ENCODE measurements at places on chromosomes 13 and 19.

DNA sequence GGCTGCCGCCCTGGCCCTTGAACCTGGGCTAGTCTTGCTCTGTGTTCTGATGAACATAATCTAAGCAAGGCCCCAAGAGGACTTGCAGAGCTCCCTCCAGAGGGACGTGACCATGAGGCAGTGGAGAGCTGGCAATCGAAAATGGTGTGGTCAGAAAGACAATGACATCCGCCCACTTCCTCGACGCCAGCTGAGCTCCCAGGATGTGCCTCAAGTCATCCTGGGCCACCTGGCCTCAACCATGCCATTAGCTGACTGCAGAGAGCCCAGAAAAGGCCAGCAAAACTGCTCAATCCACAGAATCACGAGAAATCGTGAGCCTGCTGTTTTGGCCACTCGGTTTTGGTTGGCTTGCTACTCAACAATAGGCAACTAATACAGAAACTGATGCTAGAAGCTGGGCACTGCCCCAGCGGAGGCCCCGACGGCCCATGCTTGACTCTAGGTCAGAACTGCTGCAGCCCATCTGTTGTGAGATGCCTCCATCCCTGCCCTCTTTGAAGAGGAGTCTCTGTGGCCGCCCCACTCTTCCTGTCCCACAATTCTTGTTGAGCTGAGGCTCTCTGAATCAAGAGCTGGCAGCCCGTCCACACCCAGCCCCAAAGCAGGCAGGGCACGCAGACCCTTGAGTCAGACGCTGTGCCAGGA, 53.3 kb downstream of the STK24 start:
- no peak for DNase-seq

DNA sequence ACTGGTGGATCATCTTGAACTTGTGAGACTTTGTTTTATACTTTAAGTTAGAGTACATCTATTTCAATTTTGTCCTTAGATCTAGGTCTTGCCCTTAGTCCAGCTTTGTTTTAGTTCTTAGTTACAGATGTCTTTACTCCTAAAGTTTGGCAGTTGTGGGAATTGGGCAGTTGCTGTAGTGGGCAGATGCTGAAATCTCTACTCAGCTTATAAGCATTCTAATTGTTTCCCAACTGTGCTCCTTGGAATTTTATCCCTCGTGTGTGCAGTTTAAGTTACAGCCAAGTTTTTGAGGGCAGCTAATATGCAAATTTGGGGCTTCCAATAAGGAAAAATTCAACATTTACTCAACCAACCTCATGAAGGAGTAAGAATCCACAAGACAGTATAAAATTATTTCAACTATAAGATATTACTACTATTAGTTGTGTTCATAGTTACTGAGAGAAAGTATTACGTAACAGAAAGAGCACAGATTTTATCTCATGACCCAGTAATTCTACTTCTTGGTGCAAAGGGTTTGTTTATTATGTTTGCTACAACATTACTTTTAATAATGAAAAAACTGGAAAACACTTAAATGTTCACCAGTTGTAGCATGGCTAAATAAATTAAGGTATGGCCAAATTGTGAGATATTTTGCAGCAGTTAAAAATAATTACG, 32.9 kb downstream of the CCDC122 start:
- no peak for DNase-seq

DNA sequence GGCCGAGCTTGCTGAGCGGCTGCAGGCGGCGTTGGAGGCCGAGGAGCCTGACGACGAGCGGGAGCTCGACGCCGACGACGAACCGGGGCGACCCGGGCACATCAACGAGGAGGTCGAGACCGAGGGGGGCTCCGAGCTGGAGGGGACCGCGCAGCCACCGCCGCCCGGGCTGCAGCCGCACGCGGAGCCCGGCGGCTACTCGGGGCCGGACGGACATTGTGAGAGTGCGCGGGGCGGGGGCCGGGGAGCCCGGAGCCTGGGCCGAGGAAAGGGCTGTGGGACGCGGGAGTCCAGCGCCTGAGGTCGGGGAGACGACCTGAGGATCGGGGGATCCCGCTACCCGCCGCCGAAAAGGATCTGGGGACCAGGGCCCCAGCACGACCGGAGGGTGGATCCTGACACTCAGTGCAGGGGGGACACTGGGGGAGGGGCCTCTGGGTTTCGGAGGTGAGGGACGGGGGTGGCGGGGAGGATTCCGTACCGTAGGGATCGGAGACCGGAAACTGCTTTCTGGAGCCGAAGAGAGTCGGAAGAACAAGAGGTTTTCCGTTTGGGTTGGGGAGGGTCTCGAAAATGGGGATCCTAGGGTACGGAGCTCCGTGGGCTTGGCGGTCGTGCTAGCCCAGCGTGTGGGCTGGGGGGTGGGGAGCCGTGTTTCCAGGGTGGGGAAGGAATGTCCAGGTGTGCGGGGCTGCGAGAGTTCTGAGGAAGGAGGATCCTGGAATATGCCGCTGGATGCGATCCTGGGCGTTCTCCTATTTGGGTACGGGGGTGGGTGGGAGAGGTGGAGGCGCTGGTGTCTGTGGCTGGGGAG, 616 bp downstream of the HNRNPUL1 start:
- DNase-seq: no peak

DNA sequence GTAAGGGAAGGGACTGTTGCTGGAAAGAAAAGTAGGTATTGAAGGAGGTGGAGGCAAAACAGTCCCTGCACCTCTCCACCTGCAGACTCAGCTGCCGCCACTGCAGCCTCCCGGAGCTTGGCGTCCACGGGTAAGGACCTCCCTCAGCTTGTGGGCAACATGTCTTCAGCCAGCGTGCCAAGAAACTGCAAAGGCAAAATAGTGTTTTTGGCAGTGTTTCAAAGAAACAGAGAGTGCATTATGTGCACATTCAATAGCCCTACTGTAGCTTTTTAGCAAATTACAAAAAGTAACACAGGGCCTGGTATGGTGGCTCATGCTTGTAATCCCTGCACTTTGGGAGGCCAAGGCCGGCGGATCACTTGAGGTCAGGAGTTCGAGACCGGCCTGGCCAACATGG, 57.4 kb downstream of the ATP11A start:
- DNase-seq: no peak

DNA sequence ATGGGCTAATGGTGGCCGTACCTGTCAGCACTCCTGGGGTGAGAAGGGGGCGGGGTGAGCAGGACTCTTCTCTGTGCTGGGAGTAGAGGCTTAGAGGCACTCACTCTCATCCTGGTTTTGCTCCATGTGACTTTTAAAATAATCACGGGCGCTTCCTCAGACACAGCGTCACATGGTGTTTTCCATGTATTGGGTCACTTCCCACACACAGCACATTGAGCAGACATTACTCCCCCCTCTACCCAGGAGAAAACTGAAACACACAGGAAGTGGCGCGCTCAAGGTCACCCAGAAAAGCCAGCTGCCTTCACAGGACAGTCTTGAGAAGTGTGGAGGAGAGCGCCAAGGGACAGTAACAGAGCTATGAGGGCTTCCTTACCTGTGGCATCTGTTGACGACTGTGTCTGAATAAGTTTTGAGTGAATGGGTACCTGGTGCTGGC, 23.2 kb downstream of the SPATA13 start:
- no peak for DNase-seq

DNA sequence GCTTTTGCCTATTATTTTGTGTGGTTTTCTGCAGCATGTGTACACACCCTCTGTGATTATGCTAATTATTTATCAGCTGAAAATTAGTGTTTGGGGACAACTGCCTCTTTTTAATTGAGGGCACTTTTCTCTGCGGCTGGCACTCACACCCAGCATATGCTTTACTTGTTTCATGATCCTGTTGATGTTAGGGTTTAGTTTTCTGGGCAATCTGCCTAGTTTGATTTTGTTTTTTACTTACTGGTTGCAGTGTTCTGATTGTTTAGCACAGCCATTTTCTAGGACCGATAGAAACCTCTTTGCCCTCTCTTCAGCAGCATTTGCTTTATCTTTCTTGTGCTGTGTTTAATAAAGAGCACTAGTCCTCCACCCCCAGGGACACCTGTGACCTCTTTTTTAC, 161.6 kb downstream of the PAN3 start:
- DNase-seq: no peak

- DNase-seq: no peak
Observed at GRCh38 chr13:77810878-77811277, 107.8 kb downstream of the EDNRB start.

- no peak for DNase-seq
Observed at GRCh38 chr13:107441279-107441678, 774.1 kb downstream of the LIG4 start.

- DNase-seq: no peak
Observed at GRCh38 chr19:33448159-33448516, 73.5 kb downstream of the PEPD start.

GRCh38 chr13:25490236-25490635, 118.5 kb downstream of the ATP8A2 start:
- no peak for DNase-seq

DNA sequence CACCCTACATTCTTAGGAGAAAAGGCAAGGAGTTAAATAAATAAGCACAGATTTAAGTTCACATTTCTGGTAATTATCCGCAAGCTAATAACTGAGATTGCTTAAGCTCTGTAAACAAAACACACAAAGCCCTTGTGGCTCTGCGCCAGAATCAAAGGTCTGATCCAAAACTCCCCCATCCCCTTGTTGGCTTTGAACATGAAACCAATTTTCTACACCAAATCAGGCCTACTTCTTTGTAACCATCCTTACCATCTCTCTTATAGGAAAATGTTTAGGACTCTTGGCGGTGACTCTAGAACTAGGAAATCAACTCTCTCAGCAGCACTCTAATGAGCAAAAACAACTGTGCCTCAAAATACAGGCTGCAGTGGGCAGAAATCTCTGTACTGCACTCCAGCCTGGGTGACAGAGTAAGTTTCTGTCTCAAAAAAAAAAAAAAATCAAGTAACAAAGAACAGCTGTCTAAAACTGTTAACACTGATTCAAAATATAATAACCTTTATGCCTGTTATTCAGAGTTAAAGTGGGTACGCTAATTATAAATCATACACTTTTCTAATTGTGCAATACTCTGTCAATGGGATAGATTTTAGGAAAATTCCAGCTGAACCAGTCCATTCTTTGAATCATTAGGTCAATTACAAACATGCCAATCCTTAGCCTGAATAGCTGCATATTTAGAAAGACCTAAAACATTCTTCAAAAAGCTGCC, 25.8 kb downstream of the ABCC4 start:
- DNase-seq: no peak

DNA sequence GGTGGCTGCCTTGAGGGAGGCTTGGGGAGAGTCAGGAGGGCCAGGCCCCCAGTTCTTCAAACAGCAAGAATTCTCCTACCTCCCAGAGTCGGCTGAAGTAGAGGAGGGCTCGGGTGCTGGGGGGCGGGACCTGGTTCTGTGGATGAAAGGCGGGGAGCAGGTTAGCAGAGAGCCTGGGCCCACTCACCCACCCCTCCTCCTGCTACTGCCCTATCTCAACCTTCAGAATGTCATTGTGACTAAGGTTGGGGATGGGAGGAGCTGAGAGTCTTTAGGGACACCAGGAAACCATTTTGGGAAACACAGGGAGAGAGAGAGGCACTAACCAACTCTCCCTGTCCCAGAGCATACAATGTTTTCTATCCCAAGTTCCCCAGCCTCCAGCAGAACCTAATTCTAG, 10.7 kb downstream of the DMKN start:
- no peak for DNase-seq

DNA sequence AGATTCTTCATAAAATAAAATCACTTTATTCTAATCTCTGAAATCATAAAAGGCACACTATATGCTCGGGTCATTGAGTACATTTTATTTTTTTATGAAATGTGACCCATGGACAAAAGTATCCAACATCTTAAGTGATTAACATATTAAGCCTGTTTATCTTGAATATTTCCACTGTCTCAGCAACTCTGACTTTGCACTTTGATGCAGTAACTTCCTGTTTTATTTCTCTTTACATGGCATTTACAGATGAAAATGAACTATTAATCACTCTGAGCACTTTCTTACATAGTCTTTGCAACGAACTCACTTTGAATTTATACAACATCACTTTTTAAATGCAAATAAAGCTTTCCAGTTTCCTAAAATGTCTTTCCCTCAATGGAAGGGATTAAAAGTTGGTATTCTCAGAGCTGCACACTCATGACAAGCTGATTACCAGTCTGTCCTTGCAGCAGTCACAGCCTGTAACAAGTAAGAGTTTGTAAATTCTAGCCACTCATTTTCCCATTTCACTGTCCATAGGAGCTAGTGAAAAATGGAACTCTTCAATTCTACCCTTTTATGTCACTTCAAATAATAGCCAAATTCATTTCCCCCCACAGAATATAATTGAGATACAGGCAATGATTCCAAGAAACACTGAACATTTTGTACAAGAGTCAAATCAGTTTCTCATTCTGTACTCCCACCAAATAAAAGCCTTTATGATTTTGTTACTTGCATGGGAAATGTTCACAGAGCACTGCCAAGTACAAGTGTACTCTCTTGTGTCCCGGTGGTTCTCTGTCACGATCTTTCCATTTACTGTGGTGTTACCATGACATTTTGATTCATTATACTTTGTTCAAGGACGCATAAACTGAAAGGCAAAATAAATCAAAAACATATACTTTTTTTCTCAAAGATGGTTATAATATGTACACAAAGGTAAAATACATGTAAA, 1968.9 kb downstream of the PCDH9 start:
- no peak for DNase-seq

DNA sequence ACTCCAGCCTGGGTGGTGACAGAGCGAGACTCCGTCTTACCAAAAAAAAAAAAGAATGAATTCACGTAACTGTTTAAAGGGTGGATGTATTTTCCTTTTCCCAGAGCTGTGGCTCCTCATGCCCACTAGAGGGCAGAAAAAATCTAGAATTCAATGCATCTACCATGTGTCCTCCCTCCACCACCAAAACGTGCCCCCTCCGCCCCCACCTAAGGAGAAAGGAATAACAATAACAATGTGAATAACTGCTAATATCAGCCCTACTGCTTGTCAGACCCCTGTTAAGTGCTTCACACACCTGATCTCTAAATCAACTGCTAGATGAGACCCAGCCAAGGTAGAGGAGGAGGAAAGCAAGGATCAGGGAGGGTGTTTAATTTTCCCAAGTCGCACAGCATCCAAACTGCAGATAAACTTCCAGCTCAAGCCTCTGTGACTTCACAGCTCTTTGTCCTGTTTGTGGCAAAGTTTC, 20.2 kb upstream of the PNMA8B start:
- no peak for DNase-seq

DNA sequence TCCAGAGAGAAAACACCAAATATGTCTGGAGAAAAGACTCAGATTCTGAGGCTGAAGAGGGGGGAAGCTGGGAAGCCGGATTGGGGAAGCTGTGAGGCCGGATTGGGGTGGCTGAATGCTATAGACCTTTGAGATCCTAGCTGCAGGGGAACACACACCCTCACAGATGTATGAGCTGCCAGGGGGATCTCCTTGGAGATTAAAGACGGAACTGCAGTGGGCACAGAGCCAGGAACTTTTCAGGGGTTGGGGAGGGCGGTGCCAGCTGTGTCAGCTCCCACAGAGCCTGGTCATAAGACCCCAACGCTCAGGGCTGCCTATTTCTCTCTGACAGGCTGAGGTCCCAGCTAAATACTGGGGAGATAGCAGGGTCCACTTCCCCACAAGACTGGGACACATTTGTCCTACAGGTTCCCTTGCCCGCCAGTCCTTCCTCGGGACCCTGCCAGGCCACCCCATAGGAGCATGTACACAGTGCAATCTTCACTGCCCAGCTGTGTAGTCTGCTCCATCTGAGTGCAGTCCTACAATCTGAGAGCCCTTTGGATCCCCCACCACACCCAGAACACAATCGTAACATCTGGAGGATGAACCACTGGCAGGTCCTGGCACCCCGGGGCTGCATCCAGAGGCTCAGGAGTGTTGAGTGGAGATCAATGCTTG, 1893.9 kb downstream of the PCDH9 start:
- DNase-seq: no peak
